ENCODE measurements at places on chromosomes 5 and 9.

DNA sequence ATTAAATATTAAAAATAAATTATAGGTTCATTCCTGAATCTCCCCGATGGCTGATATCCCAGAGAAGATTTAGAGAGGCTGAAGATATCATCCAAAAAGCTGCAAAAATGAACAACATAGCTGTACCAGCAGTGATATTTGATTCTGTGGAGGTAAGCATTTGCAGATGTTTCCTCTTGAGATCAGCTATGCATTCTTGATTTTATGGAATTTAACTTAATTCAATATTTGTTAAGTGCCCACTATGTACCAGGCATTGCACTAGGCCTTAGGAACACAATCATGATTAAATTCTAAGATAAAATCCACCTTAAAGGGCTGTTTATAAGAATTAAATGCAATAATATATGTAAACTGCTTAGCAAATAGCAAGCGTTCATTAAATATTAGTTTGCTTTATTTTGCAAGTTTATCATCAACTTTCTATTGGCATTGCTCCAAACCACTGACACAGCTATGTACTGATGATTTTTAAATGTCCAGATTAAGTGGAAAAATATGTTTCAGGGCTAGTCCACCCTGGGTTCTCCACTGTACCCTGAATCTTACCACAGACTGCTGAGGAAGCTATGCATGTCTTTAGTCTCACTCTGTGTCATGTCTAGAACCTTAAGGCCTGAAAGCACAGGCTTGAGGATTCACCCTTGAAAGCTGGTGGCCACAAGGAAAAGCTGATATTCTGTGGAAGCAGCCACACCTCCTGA is 33.2 kb downstream of the SLC22A4 start:
- peak; percentile 72 for DNase-seq

DNA sequence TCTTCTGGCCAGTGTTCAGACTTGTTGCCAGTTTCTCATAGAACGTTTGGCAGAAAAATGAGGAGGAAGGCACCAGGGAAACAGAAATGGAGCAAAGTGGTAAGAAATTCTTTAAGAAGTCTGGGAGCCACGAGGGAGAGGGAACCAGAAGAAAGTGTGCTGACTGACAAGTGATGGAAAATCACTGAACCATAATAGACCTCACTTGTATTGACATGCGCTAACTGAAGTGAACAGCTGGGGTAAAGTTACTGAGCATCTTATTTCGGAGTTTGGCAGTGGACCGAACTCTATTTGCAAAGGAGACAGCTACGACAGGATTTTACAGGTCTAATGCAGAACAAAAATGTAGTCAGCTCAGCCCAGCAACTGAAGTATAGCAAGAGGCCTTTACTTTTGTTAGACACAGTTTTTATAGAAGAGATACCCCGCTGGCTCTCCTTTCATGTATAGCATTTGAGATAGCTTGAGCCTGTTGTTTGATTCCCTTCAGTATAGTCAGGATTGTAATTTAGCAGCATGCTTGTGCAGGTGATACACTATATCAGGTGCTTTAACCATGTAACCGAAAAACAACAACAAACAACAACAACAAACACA is 53.6 kb downstream of the HMHB1 start:
- DNase-seq: peak; percentile 34

DNA sequence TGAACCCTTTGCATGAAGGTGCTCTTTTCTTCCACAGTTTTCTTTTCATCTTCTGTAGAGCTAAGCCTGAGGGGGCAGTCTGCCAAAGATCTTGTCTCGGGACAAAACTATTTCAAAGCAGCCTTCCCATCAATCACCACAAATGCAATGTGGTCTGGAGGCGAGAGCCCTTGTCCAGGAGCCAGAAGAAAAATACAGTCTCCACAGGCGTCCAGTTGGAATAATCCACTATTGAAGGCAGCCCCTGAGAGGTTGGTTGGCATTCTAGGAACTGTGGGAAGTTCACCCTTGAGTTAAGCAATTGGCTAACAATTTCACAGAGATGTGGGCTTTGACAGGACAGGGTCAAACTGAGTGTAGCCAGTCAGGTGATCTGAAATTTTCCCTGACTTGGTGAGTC is 72.0 kb downstream of the SEMA6A start:
- DNase-seq: no peak

DNA sequence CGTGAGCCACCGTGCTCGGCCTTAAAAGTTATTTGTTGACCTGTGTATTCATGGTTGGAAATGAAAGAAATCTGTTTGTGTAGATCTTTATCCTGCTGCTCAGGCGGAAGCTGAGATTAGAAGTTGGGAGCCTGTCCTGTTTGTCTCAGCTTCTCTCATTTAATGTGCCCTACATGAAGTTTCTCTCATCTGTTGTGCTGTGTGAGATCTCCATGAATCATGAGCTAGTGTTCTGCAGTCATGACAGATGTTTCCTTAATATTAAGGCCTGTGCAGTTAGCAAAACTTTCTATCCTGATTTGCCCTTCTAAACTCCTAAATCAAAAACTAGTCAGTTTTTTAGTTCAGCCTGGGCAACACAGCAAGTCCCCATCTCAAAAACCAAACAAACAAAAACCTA is 59.5 kb downstream of the FAM78A start:
- DNase-seq: no peak

DNA sequence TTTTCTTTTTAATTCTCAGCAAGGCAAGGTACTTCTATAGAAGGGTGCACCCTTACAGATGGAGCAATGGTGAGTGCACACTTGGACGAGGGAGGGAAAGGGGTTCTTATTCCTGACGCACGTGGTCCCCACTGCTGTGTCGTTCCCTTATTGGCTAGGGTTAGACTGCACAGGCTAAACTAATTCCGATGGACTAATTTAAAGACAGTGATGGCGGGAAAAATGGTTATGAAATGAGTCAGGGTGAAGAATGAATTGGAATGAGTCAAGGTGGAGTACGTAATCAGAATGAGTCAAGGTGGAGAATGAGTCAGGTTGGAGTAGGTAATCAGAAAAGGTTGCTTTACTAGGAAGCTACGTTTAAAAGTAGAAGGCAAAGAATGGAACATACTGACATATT is 2.1 kb upstream of the HMGCS1 start:
- DNase-seq: no peak

DNA sequence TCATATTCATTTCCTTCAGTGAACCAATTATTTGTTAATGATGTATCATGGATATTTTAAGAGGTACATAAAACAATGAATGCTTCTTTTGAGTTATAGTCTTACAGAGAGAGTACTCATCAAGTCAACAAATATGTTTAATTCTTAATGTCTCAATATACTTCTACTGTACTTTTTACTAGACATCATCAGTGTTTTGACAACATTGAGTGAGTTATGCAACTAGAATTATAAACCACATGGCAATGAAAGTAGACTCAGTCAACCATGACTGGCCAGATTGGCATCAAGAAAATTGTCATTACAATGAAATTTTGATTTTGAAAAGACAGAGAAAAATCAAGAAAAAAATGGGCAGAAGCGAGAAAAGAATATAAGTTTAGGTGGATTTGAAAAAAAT is 1248.1 kb upstream of the CDH18 start:
- DNase-seq: no peak

- peak; percentile 72 for DNase-seq
These were observed 175.1 kb downstream of the CCDC192 start for GRCh38 chr5:127878174-127878750.

DNA sequence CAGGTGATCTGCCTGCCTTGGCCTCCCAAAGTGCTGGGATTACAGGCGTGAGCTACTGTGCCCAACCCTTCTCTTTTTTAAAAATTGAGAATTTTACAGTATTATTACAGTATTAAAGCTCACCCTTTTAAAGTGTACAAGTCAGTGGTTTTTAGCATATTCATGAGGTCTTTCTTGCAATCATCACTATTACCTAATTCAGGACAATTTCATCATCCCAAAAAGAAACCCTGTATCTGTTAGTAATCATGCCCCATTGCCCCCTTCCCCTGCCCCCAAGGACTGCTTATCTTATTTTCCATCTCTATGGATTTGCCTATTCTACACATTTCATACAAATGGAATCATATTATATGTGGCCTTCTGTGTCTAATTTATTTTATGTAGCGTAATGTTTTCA is 22.6 kb upstream of the MEGF9 start:
- DNase-seq: no peak

DNA sequence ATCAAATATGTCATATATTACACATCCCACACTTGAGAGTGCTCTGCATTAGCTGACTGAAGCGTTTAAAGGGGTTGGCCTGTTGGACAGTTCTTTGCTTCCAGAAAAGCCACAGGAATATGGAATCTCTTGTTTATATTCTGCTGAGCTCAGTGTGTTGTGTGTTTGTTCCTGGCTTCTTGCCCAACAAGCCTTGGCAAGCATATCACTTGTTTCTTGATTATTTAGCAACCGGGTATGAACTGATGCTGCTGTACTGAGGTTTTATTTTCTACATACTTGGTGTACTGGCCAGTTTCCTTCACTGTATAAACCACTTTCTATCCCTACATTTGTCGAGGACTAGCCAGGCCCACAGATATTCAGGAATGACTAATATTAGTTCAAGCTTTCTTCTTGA is 378.9 kb downstream of the KCTD16 start:
- DNase-seq: peak; percentile 62

GRCh38 chr5:14421851-14422250 is 159.7 kb upstream of the OTULINL start:
- DNase-seq: no peak

GRCh38 chr9:21415493-21416267 is 6.8 kb downstream of the IFNA8 start:
- no peak for DNase-seq

GRCh38 chr9:94150890-94151650 is 66.8 kb downstream of the PTPDC1 start:
- DNase-seq: no peak

DNA sequence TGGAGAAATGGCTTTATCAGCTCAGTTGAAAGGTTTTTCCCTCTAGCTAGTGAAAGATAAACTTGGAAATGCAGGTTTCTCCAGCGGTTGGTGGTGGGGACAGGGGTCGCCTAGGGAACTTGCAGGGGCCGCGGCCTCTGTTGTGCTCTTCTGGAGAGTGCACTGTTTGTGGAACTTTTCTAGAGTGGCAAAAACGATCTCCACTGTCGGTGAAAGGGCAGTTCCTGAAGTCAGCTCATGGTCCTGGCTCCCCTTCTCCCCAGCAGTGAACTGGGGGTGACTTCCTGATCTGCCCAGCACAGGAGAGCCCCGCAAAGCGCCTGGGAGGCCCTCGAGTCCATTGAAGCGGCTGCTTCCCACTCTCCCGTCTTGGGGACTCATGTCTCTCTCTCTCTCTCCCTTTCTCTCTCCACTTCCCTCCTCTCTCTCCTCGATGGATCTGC is 3.2 kb downstream of the IRX1 start:
- no peak for DNase-seq

DNA sequence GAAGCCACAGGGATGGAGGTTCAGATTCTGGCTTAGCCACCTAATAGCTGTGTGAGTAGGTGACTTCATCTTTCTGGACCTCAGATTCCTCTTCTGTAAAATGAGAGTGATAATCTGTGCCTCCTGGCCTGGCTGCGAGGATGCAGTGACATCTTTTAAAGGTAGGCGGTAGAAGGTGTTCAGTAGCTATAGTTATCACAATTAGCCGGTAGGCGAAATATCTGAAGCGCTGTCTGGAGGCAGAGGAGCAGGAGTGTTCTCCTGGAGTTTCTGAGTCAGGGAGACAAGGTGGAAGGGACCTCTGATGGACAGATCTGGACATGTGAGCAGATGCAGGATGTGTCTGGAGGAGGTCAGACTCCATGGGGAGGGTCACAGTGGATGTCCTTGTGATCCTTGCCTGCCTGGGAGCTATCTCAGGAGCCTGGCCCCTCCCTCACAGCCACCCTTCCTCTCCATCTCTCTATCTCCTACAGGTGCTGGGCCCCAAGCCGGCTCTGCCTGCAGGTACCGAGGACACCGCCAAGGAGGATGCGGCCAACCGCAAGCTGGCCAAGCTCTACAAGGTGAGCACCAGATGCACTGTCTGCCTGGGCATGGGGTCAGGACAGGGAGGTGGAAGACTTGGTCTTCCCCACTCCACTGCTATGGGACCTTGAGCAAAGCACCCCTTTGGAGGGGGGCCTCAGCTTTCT is 45.6 kb downstream of the GSN start:
- DNase-seq: no peak

DNA sequence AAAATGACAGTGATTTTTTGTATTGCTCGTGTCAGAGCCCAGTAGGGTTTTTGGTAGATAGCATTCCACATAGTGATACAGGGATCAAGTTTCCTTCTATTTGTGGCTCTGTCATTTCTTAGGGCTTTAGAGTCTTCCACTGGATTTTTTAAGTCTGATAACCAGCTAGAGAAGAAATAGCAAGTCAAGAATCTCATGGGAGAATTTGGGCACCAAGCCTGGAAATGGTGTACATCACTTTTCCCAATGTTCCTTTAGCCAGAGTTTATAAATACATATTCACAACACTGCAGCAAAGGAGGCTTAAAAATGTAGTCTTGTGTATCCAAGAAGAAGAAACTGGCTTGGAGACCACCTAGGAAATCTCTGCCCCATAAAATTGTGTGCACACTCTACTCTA is 647.1 kb upstream of the KLF4 start:
- DNase-seq: peak; percentile 70

- DNase-seq: no peak
These were observed 33.5 kb downstream of the AUH start for GRCh38 chr9:91328186-91328585.

- DNase-seq: no peak
These were observed 208.8 kb downstream of the ERCC6L2 start for GRCh38 chr9:96084331-96084734.

- no peak for DNase-seq
These were observed 83.4 kb upstream of the PCA3 start for GRCh38 chr9:76680716-76681425.

DNA sequence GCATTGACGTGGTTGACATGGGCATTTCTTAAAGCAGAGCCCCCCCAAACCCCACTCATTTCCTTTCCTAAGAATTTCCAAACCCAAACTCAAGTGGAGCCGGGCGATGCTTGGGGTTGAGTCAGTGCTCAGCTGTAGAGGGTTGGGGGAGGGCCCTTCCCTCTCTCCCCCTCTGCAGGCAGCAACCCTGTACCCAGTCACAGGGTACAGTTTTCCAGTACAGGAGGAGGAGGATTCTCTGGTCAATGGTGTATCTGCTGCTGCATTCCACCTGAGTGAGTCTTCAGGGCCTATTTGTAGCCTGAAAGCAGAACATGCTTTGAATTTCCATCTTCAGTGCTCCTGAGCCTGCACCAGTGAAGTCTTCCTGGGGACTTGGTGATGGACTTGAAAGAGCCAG is 55.8 kb downstream of the ENTREP1 start:
- no peak for DNase-seq

- DNase-seq: no peak
These were observed 119.4 kb downstream of the CEP120 start for GRCh38 chr5:123303802-123304201.

- no peak for DNase-seq
These were observed 21.7 kb upstream of the MVB12B start for GRCh38 chr9:126304971-126305320.

- DNase-seq: no peak
These were observed 325.8 kb downstream of the PJA2 start for GRCh38 chr5:109083937-109084336.

GRCh38 chr9:107274096-107274495 is 9.0 kb upstream of the RAD23B start:
- DNase-seq: no peak

DNA sequence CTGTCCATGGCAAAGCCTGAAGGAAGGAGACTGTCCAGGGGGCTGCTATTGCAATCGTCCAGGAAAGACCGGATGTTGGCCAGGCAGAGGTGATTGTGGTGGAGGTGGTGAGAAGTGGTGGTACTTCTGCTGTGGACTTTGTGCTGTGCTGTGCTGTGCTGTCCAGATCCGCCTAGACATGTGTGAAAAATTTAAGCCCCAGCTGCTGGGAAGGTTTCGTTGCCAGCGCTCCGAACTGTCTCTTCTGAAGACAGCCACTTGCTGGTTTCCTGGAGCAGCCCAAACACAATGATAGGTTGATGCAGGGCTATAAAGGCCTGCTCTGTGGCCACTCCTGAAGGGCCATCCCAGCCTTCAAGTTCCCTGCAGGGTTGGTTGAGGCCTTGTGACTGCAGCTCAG is 223.0 kb upstream of the MPDZ start:
- DNase-seq: no peak
